ENCODE measurements at places on chromosomes 3 and 15. TPM values are rescaled to one million over a fixed set of nuclear protein-coding genes. Genes with fewer than 3 reads are reported as not detected.

GRCh38 chr3:25306705-25307104, 121.4 kb upstream of the RARB start:
- DNase-seq = no peak
- H3K4me1 ChIP-seq = no peaks in the 10 kb centered on the region
- no peak overlapping the region for H3K27ac ChIP-seq

- no peak for DNase-seq
- no peaks in the 10 kb centered on the region for H3K27me3 ChIP-seq
- H3K4me3 ChIP-seq = no peak overlapping the region
- H3K36me3 ChIP-seq = no peaks in the 10 kb centered on the region
- H3K4me1 ChIP-seq = no peaks in the 10 kb centered on the region
- H3K27ac ChIP-seq = no peak overlapping the region
Observed at GRCh38 chr3:11996480-11996879, 7.7 kb upstream of the SYN2 start.

- peak; percentile 90 for DNase-seq
- H3K4me1 ChIP-seq = peaks cover 16% of the 10 kb centered on the region
- H3K27ac ChIP-seq = no peak within 1 kb of the TSS
- no peaks in the 10 kb centered on the region for H3K27me3 ChIP-seq
Observed at GRCh38 chr3:123027292-123028232, at the start of gene SEMA5B. Gene SEMA5B, minus strand, starts transcription at chr3:123027763. Its CDS starts 66,500 bp downstream, at chr3:122961263.

GRCh38 chr15:100536733-100537132, 8.0 kb upstream of the CERS3 start:
- H3K4me1 ChIP-seq = no peaks in the 10 kb centered on the region
- H3K27me3 ChIP-seq = no peaks in the 10 kb centered on the region
- no peaks in the 10 kb centered on the region for H3K36me3 ChIP-seq
- no peak overlapping the region for H3K4me3 ChIP-seq
- H3K27ac ChIP-seq = no peak overlapping the region
- DNase-seq = no peak

DNA sequence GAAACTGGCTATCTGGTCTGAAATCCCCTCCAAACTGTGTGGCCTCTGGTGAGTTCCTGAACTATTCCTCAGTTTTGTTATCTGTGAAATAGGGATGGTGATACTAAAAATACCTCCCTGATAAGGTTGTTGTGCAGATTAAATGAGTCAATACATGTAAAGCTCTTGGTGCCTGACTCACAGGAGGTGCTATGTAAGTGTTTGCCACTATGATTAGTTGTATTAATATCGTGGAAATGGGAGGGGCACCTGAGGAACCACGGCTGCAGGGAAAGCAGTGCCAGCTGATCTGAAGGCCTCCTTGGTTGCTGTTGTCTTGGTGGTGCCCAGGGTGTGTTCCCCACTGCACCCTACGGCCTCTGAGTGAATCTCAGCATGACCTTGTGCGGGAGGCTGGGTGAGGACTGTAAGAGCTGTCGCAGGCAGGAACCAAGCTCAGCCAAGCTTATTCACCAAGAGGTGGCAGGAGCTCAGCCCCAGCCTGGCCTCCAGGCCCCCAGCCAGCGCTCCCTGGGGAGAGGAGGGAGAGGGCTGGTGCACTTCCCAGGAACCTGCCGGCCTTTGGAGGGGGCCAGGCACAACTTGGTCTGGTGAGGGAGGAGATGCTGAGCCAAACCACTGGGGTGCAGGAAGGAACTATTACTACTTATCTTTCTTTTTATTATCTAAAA, 44.8 kb upstream of the CCDC174 start:
- H3K36me3 ChIP-seq = no peaks in the 10 kb centered on the region
- DNase-seq = no peak
- H3K27ac ChIP-seq = no peak overlapping the region
- no peak overlapping the region for H3K4me3 ChIP-seq
- H3K27me3 ChIP-seq = no peaks in the 10 kb centered on the region

DNA sequence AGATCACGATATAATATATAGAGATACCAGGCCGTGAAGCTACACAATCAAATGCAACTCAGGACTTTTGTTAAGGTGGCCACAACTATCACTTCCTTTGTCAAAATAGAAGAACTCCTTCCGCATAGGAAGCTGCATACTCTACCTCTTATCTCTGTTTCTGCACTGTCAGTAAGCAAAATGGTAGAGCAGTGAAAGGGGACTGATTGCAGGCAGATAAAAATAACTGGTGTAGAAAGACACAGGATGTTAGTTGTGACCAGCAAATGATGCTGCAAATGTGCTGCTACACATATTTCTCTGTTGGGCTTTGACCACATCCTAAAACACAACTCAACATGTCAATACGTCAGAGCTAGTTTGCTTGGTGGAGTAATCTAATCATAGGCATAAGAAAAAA, 16.3 kb upstream of the TRAT1 start:
- no peaks in the 10 kb centered on the region for H3K4me1 ChIP-seq
- no peak for DNase-seq
- no peaks in the 10 kb centered on the region for H3K36me3 ChIP-seq
- no peak overlapping the region for H3K27ac ChIP-seq

- H3K27me3 ChIP-seq = no peaks in the 10 kb centered on the region
- H3K4me3 ChIP-seq = no peak overlapping the region
- no peak for DNase-seq
Observed at GRCh38 chr3:181948286-181948685, 236.6 kb downstream of the SOX2 start.

GRCh38 chr15:40323953-40324937, 753 bp downstream of the INAFM2 start:
- H3K27me3 ChIP-seq = no peaks in the 10 kb centered on the region
- H3K4me1 ChIP-seq = peaks cover 10% of the 10 kb centered on the region
- no peak for DNase-seq
- peak overlapping the region; percentile 53 for H3K4me3 ChIP-seq
- no peaks in the 10 kb centered on the region for H3K36me3 ChIP-seq
- no peak overlapping the region for H3K27ac ChIP-seq

RPL15 gene
- 1,508 TPM for total RNA-seq

LRRC31 gene
- 0.76 TPM for total RNA-seq

CPB1 gene
- total RNA-seq = 0.41 TPM

Measured in kidney (tissue), 22 donors.